GDM1 (cell line): ENCODE measurements at places on chromosomes 3 and 15.

- DNase-seq, result no peak
These were observed 18.5 kb downstream of the LIMD1 start for GRCh38 chr3:45612918-45613602.

- DNase-seq, result no peak
These were observed 383.7 kb downstream of the MFSD1 start for GRCh38 chr3:159185443-159186050.

- DNase-seq, result no peak
These were observed 60.0 kb upstream of the NMNAT3 start for GRCh38 chr3:139737682-139738361.

GRCh38 chr15:31367021-31367729 lies 40.5 kb downstream of the KLF13 start:
- no peak for DNase-seq

GRCh38 chr3:141456301-141456625 lies 30.6 kb upstream of the RASA2 start:
- no peak for DNase-seq

- DNase-seq, result no peak
These were observed 3.9 kb upstream of the RNU6-1 start for GRCh38 chr15:67843571-67844387.

- no peak for DNase-seq
These were observed 417.7 kb upstream of the TGFBR2 start for GRCh38 chr3:30188713-30189112.

GRCh38 chr3:192564611-192565010 lies 162.7 kb downstream of the FGF12 start:
- DNase-seq, result no peak

GRCh38 chr3:193868590-193868989 lies 267.4 kb upstream of the HES1 start:
- DNase-seq, result no peak

DNA sequence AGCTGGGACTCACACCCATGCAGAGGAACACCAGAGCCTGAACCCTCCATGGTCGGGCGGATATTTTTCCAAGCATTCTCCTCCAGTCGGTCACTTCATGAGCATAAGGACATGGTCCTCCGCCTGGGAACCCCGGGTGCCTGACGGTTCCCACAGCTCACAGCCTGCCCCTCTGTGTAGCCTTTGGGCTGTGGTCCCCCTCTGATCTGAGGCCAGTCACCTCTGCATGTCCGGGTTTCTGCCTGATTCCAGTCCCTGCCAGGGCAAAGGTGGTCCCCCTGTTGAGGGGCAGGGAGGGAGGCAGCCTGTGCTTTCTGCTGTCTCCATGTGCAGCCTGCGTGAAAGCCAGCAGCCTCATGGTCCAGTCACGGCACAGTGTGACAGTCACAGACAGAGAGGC lies 76.6 kb upstream of the KLF13 start:
- no peak for DNase-seq

DNA sequence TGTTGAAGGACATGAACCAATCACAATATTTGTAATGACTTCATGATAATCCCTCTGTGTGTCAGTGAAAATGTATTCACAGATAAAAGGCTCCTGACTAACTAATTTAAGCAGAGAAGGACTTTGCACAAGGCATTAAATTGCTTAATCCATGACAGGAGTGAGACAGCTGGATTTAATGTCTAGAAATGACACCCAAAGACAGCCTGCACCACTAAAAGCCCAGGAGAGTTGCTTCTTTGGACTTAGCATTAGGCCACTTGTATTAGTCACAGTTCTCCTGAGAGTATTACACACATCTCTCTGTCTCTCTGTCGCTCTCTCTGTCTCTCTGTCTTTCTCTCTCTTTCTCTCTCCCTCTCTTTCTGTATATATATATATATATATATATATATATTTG lies 180.4 kb downstream of the GOLGA8K start:
- no peak for DNase-seq

GRCh38 chr15:55989383-55989782 lies 4.0 kb downstream of the NEDD4 start:
- DNase-seq, result no peak

DNA sequence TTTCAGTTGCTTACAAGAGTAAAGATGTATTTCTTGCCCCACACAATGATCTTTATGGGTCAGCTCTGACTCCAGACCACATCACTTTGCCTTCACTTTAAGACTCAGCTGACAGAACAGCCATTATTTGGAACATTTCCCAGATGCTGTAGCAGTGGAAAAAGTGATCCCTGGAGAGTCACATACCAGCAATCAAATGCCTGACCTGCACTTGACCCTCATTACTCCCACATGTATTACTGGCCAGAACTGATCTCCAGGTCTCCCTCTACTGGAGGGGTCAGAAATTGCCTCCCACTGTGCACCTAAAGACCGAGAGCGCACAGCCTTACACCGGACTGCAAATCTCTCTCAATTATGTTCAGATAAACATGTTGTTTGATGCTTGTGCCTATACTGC lies 88.6 kb upstream of the ZNF385D start:
- no peak for DNase-seq

DNA sequence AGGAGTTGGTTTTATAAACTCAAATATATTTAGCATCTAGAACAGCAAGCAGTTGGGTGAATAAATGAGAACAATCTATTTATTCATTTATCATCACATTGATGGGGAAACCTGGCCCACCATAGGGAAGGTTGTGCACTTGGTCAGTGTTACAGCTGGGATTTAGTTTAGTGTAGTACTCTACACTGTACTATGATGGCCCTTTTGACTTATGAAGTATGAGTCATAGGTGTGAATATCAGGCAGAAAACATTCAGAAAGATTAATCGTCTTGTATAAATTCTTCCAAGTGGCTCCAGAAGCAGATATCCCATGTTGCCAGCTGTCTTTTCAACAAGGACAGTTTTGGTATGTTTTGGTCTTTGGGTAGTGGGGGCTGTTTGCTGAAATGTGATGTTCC lies 38.0 kb downstream of the BBS4 start:
- no peak for DNase-seq

- DNase-seq, result no peak
These were observed 546 bp downstream of the TRIM59 start for GRCh38 chr3:160448845-160449635.

DNA sequence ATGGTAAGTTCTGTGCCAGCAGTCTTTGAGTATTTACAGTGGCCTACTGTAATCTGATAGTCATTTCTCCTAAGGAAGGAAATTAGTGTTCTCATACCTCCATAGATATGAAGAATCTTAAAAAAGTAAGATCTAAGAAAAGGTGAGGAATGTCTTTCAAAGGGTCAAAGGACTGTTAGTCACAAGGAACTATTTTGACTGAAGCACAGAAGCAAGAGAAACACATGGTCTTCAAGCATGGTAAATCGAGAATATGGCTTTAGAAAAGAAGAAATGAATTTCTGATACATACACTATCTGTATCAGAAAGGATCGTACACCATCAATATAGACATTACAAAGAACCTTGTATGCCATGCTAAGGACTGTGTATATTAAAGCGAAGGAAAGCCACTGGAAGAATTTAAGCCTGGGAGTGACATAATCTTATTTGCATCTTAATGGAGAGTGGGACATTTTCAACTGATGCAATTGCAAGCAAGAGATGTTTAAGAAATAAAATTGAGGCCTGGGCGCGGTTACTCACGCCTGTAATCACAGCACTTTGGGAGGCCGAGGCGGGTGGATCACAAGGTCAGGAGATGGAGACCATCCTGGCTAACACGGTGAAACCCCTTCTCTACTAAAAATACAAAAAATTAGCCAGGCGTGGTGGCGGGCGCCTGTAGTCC lies 5.5 kb upstream of the ACAP2 start:
- no peak for DNase-seq

- DNase-seq, result no peak
These were observed 114.8 kb upstream of the ATP2B2 start for GRCh38 chr3:10619989-10620832.

GRCh38 chr3:59407425-59407824 lies 357.6 kb upstream of the CFAP20DC start:
- DNase-seq, result no peak

- DNase-seq, result peak; percentile 44
These were observed 317.2 kb upstream of the PROK2 start for GRCh38 chr3:72102112-72102616.

DNA sequence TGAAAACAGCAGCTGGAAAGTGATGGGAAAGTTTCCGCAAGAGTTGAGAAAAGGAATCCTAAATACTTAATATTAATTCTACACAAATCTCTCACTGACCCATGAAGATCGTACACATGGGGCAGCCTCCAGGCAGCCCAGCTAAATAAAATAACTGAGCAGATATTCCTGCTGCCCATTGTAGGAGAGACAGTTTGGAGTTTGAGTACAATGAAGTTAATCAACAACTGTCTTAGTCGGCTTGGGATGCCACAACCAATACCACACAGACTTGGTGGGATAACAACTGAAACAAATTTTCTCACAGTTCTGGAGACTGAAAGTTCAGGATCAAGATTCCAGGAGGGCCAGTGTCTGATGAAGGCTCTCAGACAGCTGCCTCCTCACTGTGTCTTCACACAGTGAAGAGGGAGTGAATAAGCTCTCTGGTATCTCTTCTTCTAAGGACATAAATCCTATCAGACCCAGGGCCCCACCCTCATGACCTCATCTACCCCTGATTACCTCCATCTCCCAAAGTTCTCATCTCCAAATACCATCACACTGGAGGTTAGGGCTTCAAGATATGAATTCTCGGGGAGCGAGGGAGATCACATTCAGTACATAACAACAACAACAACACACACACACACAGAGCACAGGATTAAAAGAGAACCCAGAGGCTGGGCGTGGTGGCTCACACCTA lies 9.7 kb downstream of the TRPM7 start:
- no peak for DNase-seq

DNA sequence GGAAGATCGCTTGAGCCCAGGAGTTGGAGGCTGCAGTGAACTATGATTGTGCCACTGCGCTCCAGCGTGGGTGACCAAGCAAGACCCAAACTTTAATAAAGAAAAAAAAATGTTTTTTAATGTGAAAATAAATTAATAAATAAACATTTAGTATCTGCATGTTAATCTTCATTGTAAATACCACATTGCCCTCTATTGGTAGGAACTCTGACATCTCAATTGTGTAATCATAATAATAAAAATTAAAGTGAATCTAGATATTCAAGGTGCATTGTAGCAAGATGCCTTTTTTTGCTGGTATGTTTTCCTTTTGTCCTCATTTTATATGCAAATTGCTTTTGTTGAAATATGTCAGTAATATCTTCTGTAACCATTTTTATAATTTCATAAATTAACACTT lies 95.0 kb upstream of the LIMD1 start:
- no peak for DNase-seq

GRCh38 chr3:39146083-39146501 lies 7.3 kb downstream of the CSRNP1 start:
- no peak for DNase-seq

DNA sequence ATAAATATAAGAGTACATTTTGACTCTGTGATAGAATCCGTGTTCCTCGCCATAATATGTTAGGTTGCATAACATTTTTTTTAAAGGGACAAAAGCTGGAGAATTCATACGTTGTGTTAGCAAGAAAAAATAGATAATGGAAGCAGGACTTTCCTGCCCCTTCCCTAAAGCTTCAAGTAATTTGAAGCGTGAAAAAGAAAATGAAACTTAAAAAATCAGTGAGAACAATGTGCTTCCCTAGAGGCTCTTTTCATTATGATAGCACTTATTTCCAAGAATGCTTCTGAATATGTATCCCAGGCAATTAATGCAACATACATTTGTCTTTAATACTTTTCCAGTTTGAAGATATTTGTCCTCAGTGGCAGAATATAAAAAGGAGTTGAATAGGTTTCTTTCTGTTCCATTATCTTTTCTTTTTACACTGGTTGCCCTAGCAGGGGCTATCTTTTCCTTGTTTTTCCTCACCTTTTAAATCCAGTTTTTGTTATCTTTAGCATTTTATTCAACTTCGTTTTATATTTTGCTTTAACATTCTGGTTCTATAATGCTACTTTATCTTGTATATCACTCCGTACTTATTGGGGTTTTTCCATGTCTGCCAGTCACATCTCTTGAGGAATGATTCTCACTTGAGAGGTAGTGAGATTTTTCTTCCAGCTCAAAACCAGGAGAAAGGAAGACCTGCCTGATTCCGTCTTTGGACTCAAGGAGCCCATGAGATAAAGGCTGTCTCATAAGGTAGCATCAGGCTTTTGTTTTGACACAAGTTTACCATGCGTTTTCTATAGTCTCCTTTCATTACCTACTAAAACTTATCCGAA lies 113.8 kb downstream of the MBNL1 start:
- no peak for DNase-seq

DNA sequence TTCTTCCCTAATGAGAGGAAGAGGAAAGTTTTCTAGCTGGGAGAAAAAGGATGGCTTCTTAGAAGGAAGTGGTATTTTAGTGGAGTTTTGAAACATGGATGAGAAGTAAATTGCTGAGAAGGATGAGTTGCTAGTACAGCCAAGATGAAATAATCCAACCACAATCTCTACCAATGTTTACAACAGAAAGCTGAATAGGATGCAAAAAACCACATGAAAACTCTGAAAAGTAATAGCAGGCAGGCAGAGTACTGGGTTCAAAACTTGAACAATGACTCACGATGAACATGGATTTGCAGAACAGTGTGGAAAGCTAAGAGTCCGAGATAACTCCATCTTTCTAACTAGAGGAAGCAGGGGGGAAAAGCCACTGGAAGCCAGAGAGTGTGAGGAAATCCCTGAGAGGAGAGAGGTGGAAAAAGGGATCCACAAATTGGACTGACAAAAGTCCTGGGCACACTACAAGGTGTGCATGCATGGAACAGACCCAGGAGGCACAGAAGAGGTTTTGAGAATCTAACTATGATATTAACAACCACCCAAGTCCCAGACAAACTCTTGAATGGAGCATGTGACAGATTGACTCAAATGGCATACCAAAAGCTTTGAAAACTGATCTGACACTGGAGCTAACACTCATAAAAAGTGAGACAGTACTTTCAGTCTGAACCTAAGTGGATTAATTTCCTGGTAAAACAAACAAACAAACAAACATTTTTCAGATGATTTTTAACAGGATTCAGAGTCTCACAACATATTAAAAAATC lies 76.7 kb downstream of the ST6GAL1 start:
- DNase-seq, result no peak

- DNase-seq, result no peak
These were observed 11.5 kb upstream of the CMTM8 start for GRCh38 chr3:32226875-32227500.

DNA sequence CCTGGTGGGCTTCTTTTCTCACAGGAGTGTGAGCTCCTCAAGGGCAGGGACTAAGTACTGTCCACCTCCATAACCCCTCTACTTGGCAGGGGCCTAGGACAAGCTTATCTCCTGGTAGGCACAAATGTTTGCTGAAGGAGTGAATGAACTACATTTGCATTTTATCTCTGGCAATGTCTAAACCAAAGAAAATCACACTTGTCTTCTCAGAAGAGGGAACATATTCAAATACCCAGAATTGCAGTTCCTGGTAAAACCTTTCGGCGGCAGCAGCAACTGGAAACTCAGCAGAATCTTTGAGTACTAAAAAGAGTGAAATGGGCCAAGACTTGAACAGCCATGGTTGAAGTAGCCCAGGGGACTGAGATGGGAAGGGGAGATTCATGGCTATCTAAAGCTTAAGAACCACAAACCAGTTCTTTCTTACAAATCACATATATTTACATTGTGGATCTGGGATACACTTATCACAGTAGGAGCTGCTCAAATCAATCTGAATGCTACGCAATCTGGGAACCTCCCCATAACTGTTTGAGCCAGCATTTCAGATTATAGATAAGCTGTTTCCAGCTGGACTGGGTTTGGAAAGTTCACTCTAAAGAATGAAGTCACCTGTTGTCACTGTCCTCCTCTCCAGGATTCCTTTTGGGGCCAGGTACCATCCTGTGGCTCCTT lies 18.7 kb upstream of the PTPN9 start:
- DNase-seq, result no peak

- no peak for DNase-seq
These were observed 176.2 kb downstream of the AKAP13 start for GRCh38 chr15:85556618-85556895.
